Activated effector memory CD4-positive, alpha-beta T cell treated with Interleukin-2 at 50 U/mL for 16 hours (primary cell): ENCODE measurements at places on chromosomes 11 and 22.

DNA sequence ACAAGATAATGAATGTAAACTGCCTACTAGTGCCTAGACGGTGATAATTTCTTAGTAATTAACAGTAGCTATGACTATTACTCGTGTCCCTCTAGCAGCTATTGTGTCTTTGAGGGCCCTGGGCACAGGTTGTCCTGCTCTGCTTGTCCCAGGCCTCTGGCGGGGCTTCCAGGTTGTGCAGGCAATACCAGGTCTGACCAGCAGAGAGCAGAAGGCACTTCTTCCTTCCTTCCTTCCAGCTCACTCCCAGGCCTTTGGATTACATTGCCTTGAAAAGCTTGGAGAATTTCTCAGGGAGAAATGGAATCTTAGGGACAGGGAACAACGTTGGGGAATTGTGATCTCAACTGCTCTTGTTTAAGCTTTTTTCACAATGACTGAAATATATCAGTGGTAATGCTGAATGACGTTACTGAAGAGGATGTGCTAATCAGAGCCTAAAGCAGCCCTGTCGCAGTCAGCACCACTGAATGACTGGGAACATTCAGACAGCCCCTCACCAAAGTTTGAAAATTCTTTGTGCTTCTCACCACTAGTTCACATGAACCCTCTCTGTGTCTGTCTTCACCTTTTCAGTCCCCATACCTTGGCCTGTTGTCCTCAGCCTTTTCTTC, 8.4 kb upstream of the CCKBR start:
- peak; percentile 23 for DNase-seq

- DNase-seq = no peak
These were observed 106.0 kb downstream of the APIP start for GRCh38 chr11:34810107-34810562.

- no peak for DNase-seq
These were observed 2.5 kb downstream of the MPPED2 start for GRCh38 chr11:30583476-30584280.

DNA sequence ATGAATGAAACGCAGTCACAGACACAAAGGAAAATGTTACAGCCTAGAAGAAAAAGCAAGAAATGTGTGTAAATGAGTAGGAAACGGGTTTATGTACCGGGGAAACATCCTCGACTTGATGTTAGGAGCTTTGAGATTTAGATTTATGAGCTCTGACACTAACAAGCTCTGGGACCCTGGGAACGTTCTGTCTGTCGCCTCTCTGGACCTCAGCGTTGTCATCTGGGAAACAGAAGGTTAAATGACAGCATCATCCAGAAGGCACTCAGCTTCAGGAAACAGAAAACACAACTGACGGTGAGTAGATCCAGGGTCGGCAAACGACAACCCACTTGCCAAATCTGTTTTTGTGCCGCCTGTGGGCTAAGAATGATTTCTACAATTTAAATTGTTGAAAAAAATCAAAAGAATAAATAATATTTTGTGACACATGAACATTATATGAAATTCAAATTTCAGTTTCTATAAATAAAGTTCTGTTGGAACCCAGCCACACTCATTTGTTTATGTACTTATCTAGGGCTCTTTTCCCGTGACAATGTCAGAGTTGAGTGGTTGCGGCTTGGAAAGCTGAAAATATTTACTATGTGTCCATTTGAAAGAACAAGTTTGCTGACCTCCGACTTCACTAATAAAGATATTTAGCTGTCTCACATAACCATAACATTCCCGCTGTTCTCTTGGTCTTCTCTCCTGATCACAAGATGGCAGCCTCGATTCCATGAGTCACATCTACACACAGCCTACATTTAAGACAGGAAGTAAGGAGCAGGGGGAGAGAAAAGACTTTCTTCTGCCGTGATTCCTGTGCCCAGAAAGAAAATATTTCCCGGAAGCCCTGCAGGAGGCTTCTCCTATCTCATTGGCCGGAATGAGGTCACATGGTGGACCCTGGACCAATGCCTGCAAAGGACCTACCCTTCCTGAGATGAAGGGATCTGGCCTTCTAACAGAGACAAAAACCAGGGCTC, 47.1 kb upstream of the SYT13 start:
- no peak for DNase-seq

DNA sequence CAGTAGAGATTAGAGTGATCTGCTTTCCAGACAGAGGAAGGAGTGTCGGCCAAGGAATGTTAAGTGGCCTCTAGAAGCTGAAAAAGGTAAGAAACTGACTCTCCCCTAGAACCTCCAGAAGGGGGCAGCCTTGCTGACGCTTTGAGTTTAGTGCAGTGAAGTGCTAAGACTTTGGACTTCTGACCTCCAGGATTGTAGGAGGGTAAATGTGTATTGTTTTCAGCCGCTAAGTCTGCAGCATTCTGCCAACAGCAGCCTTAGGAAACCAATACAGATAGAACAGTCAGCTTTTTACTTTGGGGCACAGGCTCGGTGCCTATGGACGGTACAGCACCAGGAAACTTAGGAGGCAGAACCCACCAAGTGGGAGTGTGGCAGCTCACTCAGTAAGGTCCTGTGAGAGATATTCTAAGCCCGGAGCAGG, 3.6 kb upstream of the TBC1D22A start:
- no peak for DNase-seq

GRCh38 chr11:8032122-8032521, 45.0 kb downstream of the EIF3F start:
- DNase-seq = no peak

DNA sequence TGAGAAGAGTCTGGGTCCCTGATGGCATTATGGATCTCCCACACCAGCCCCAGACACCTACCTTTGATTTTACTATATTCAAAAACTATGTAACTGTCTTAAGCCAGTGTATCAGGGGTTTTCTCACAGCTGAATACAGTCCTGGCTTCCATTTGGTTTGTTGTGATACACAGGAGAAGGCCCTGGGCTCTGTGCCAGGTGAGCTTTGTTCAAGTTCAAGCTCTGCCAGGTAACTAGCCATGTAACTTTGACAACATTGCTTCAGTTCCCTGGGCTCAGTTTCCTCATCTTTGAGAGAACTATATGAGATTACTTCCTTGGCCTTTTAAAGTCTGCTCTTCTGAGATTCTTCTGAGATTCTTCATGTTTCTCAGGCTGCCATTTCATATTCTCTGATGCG, 327.5 kb upstream of the TENM4 start:
- DNase-seq = no peak

DNA sequence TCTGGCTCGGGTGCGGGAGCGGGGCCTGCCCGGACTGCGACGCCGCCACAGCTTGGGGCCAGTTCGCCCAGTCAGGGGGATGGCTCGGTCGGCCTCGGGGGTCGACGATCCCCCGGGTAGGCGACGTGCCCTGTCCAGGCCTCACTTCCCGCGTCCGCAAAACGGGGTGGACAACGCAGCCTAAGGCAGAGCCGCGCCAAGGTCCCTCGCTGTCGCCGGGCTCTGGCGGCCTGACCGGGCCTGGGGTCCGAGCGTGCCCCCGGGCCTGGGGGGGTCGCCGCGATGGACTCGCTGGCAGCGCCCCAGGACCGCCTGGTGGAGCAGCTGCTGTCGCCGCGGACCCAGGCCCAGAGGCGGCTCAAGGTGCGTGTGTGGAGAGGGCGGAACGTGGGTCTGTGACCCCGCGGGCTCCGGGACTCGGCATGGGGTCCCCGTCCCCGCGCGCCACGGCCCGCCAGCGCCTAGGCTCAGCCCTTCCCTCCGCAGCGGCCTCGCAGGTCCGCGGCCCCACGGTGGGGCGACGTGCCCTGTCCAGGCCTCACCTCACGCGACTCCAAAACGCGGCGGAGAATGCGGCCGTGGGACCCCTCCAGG, 4.2 kb downstream of the SEPTIN5 start:
- DNase-seq = no peak

- no peak for DNase-seq
These were observed 4.5 kb downstream of the PARVA start for GRCh38 chr11:12381875-12382274.

DNA sequence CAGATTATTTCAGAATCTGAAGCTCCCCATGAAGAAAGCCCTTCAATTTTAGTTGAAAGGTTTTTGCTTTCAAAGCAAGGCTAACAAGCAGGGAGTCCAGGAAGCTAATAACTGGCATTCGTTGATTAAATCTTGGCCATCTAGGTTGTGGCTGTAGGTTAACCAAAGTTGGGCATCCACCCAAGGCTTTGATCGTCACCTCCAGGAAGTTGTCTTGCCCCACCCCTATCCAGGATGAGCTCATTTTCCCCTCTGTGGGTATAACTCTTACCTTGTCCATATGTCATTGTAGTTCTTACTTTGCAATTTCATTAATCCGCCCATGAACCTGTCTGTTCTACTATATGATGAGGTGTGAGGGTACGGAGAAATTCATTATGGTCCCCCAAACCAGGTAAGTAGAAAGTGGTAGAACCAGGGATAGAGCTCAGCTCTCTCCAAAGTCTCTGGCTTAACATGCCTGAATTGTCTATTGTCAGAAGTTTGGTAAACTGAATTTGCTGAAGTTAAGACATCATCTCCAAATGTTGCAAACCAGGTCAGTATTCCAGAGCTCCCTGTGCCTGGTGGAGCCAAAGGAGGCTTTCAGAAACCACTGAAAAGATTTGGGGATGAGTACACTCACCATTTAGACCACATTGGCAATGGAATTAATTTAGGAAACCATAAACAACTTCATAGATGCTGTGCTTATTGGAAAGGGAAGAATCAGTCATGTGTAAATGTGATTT, 97.1 kb downstream of the CD44 start:
- peak; percentile 65 for DNase-seq

GRCh38 chr11:14384338-14384737, 25.4 kb upstream of the RRAS2 start:
- no peak for DNase-seq

GRCh38 chr11:62061356-62062222, 62.2 kb upstream of the INCENP start:
- no peak for DNase-seq

DNA sequence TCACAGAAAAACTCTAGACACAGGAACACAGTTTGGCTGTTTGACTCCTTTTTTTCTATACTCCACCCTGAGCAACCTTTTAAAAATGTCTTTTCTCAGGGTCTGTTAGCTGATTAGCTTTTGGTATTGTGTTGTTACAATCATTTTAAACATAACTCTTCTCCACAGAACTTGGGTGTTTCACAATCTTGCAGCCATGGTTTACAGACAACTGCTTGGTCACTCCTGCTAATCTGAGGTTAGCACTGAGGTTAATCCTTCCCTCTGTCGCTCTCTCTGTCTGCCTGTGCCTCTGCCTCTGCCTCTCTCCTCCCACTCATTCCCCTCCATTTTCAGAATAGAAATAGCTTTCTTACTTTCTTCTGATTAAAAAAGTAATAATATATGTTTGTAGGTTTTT, 62.4 kb upstream of the ZBED5 start:
- DNase-seq = no peak

DNA sequence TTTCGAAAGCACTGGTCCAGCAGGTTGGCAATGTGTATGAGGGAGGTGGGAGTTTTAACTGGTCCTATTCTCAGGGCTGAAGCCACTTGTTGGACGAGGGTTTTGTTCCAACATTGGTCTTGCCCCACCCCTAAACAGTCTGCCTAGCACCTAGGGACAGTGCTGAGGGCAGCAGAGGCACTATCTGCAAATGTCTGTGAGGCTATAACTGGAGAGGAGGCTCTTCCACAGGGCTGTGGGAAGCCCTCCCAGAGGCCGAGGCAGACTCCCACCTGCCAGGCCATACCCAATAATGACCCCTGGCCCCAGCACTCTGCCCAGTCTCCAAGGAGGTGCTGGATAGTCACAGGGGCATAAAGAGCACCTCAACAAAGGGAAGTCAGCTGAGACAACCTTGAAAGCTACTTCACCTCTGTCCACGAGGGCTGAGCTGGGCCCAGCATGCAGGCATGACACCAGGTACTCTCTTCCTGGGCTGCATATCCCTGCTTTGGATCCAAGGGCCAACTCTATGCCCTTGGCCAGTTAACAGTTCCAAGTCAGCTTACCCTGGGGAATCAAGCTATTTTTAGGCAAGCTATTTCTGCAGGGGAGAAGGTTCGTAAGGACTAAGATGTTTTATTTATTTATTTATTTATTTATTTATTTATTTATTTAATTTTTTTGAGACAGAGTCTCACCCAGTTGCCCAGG, 40.2 kb upstream of the SLC25A1 start:
- DNase-seq = no peak

DNA sequence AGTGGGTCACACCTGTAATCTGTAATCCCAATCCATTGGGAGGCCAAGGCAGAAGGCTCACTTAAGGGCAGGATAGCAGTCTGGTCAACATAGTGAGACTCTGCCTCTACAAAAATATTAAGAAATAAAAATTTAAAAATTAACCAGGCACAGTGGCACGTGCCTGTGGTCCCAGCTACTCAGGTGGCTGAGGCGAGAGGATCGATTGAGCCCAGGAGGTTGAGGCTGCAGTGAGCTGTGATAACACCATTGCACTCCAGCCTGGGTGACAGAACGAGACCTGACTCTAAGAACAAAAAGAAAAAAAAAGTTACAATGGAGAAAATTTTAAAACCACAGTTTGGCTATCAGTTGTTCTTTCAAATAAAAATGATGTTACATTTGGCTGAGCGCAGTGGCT, 13.4 kb upstream of the SYNGR1 start:
- DNase-seq = no peak

GRCh38 chr11:17695454-17696441, 23.6 kb upstream of the MYOD1 start:
- DNase-seq = no peak

DNA sequence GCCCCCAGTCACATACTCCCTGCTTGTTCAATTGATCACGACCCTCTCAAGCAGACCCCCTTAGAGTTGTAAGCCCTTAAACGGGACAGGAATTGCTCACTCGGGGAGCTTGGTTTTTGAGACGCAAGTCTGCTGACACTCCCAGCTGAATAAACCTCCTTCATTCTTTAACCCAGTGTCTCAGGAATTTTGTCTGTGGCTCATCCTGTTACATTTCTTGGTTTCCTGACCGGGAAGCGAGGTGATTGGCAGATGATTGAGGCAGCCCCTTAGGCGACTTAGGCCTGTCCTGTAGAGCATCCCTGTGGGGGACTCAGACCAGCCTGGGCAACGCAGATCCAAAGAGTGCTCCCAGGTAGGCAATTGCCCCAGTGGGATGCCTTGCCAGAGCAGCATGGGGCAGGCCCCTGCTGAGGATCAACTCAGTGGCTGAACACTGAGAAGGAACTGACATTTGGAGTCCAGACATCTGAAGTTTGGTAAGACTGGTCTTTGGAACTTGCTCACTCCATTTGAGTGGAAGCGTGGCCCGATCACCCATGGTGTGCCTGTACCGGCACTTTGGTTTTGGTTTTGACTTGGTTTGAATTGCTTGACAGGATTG, 51.5 kb downstream of the NEU3 start:
- DNase-seq = no peak
